Activated T-helper 17 cell treated with anti-CD3 and anti-CD28 coated beads, Interleukin-2, amount 50 U/mL, for 72 hours (primary cell): ENCODE measurements at places on chromosomes 5 and 9. TPM values are rescaled to one million over a fixed set of nuclear protein-coding genes. Genes with fewer than 3 reads are reported as not detected.

DNA sequence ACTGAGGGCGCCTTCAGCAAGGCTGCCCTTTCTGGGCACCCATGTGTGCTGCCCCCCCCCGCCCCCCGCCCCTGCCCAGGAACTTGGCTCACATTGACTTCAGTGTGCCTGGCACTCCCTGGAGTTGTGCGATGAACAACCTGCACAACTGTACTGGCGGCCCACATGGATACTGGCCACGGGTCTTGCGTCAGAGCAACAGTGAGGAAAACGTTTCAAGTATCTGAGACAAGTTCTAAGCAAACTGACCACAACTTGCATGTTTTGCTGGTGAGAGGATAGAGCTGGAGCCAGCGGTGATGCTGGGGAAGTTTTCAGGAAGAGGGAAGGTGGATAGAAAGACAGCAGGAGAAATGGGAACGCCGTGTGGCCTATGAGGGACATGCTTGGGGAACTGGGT lies 45.4 kb downstream of the HABP4 start:
- H3K4me3 ChIP-seq, result no peak overlapping the region
- H3K27me3 ChIP-seq, result no peaks in the 10 kb centered on the region
- peaks cover 9% of the 10 kb centered on the region for H3K4me1 ChIP-seq
- H3K27ac ChIP-seq, result no peak overlapping the region
- peaks cover 17% of the 10 kb centered on the region for H3K36me3 ChIP-seq

DNA sequence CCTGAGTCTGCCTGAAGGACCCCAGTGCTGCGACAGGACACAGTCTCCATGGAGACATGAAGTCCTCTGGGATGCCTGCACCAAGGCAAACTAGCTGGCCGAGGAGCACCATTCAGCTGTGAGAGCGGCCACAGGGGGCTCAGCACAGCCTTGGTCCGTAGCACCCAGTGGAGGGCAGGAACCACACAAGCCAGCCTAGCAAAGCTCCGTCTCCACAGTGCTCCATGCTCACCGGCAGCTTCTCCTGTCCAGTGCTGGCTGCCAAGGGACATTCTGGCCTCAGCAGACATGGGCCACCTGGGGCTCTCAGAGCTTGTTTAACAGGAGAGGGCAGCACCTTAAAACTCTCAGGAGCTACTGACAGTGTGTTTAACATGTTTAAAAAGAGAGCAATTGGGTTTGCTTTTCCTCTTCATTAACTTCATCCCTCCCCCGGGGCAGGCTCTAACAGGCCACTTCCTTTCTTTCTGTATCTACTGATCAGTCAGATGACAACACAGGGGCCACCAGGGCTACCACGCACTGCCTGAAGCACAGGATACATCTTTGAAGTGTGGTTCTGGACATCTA lies 57.0 kb downstream of the SECISBP2 start:
- H3K36me3 ChIP-seq, result peaks cover 49% of the 10 kb centered on the region
- H3K27ac ChIP-seq, result peak overlapping the region; percentile 78
- no peaks in the 10 kb centered on the region for H3K27me3 ChIP-seq
- peaks cover 17% of the 10 kb centered on the region for H3K4me1 ChIP-seq
- no peak overlapping the region for H3K4me3 ChIP-seq

GRCh38 chr5:96839071-96839592 lies 31.4 kb upstream of the ERAP1 start:
- no peaks in the 10 kb centered on the region for H3K27me3 ChIP-seq
- H3K4me1 ChIP-seq, result no peaks in the 10 kb centered on the region
- no peaks in the 10 kb centered on the region for H3K36me3 ChIP-seq
- no peak overlapping the region for H3K27ac ChIP-seq

GRCh38 chr9:31467075-31467474 lies 917.4 kb upstream of the ACO1 start:
- H3K4me3 ChIP-seq, result no peak overlapping the region
- ATAC-seq, result no peak
- H3K27ac ChIP-seq, result no peak overlapping the region
- no peaks in the 10 kb centered on the region for H3K36me3 ChIP-seq

SLC1A3 gene
- total RNA-seq, result not detected

GRCh38 chr9:134483361-134484184 lies 157.3 kb downstream of the RXRA start:
- no peak overlapping the region for H3K27ac ChIP-seq
- H3K4me3 ChIP-seq, result no peak overlapping the region
- H3K27me3 ChIP-seq, result no peaks in the 10 kb centered on the region
- no peaks in the 10 kb centered on the region for H3K4me1 ChIP-seq
- H3K36me3 ChIP-seq, result no peaks in the 10 kb centered on the region
- no peak for ATAC-seq

- no peaks in the 10 kb centered on the region for H3K4me1 ChIP-seq
- H3K27me3 ChIP-seq, result no peaks in the 10 kb centered on the region
- H3K4me3 ChIP-seq, result no peak overlapping the region
- no peak overlapping the region for H3K27ac ChIP-seq
- H3K36me3 ChIP-seq, result no peaks in the 10 kb centered on the region
Observed at GRCh38 chr9:31355159-31355882, 1029.1 kb upstream of the ACO1 start.

GRCh38 chr5:59115345-59115744 lies 532.5 kb downstream of the RAB3C start:
- no peak overlapping the region for H3K4me3 ChIP-seq
- H3K27me3 ChIP-seq, result no peaks in the 10 kb centered on the region
- no peaks in the 10 kb centered on the region for H3K36me3 ChIP-seq
- ATAC-seq, result no peak
- H3K27ac ChIP-seq, result no peak overlapping the region

GRCh38 chr9:91193658-91194391 lies 167.9 kb downstream of the AUH start:
- H3K27me3 ChIP-seq, result no peaks in the 10 kb centered on the region
- H3K27ac ChIP-seq, result peak overlapping the region; percentile 100
- peaks cover 27% of the 10 kb centered on the region for H3K4me1 ChIP-seq

GRCh38 chr9:29126783-29127182 lies 1553.5 kb upstream of the C9orf72 start:
- H3K4me3 ChIP-seq, result no peak overlapping the region
- ATAC-seq, result no peak
- H3K4me1 ChIP-seq, result no peaks in the 10 kb centered on the region
- no peak overlapping the region for H3K27ac ChIP-seq
- no peaks in the 10 kb centered on the region for H3K27me3 ChIP-seq

BSPRY gene
- 25.9 TPM for total RNA-seq

CTNND2 gene
- 0.21 TPM for total RNA-seq

C5orf46 gene
- not detected for total RNA-seq

- no peak overlapping the region for H3K4me3 ChIP-seq
- no peaks in the 10 kb centered on the region for H3K36me3 ChIP-seq
- H3K4me1 ChIP-seq, result no peaks in the 10 kb centered on the region
Observed at GRCh38 chr9:83029531-83030137, 33.3 kb downstream of the RASEF start.

NRARP gene
- total RNA-seq, result 0.66 TPM

- no peaks in the 10 kb centered on the region for H3K36me3 ChIP-seq
- peak overlapping the region; percentile 89 for H3K27ac ChIP-seq
- peak; percentile 93 for ATAC-seq
- H3K27me3 ChIP-seq, result no peaks in the 10 kb centered on the region
- H3K4me1 ChIP-seq, result peaks cover 34% of the 10 kb centered on the region
Observed at GRCh38 chr9:97703437-97704344, 6.6 kb upstream of the XPA start.

SLC34A1 gene
- 0.56 TPM for total RNA-seq

PNPLA7 gene
- 5.1 TPM for total RNA-seq

PDE6A gene
- total RNA-seq, result not detected

GRCh38 chr5:27477550-27477949 lies 439.2 kb upstream of the CDH9 start:
- no peak overlapping the region for H3K27ac ChIP-seq
- H3K36me3 ChIP-seq, result no peaks in the 10 kb centered on the region
- no peak for ATAC-seq
- no peaks in the 10 kb centered on the region for H3K4me1 ChIP-seq
- H3K4me3 ChIP-seq, result no peak overlapping the region

FSD1L gene
- 4.6 TPM for total RNA-seq
